Naive thymus-derived CD4-positive, alpha-beta T cell (primary cell): ENCODE measurements at places on chromosomes 12 and 14. TPM values are rescaled to one million over a fixed set of nuclear protein-coding genes. Genes with fewer than 3 reads are reported as not detected.

Gene KLHL33
- not detected for polyA plus RNA-seq

Gene GOLGA3
- polyA plus RNA-seq: 16.6 TPM

Gene ERBB3
- polyA plus RNA-seq: 0.51 TPM

Gene LRP1-AS
- polyA plus RNA-seq: not detected

Gene PTPRB
- polyA plus RNA-seq: not detected

Gene ZDHHC22
- not detected for polyA plus RNA-seq

Gene GPX2
- polyA plus RNA-seq: not detected

Gene KLRG1
- polyA plus RNA-seq: 18.0 TPM

Gene TMEM229B
- 30.9 TPM for polyA plus RNA-seq

Gene EMP1
- polyA plus RNA-seq: 0.37 TPM

Gene TGM1
- polyA plus RNA-seq: not detected

Gene RNU4-1
- not detected for polyA plus RNA-seq

Gene GLI1
- not detected for polyA plus RNA-seq

Gene RASSF8
- not detected for polyA plus RNA-seq

Gene CLEC4D
- not detected for polyA plus RNA-seq

Gene PRB2
- not detected for polyA plus RNA-seq

Gene GPR33
- polyA plus RNA-seq: not detected

Gene JPH4
- not detected for polyA plus RNA-seq

Gene GALNT16
- polyA plus RNA-seq: not detected

Gene KRT75
- polyA plus RNA-seq: not detected

Gene LIN7A
- not detected for polyA plus RNA-seq

Gene PZP
- polyA plus RNA-seq: not detected

Gene TMEM233
- polyA plus RNA-seq: not detected

Gene ESR2
- polyA plus RNA-seq: 0.12 TPM

Gene OR6C2
- polyA plus RNA-seq: not detected

Gene HCAR3
- polyA plus RNA-seq: not detected

Gene RXYLT1
- polyA plus RNA-seq: 14.9 TPM

Gene RASAL1
- 2.1 TPM for polyA plus RNA-seq

Gene KIF26A
- polyA plus RNA-seq: not detected

Gene TRPV4
- not detected for polyA plus RNA-seq

Gene IGF1
- not detected for polyA plus RNA-seq

Gene GLT1D1
- polyA plus RNA-seq: not detected

Gene SLC7A7
- 1.1 TPM for polyA plus RNA-seq

Gene LMO3
- polyA plus RNA-seq: not detected

Gene EIF2S3B
- 1.5 TPM for polyA plus RNA-seq

Gene CCDC38
- polyA plus RNA-seq: 0.08 TPM

Gene DIO3
- polyA plus RNA-seq: not detected

Gene NYNRIN
- polyA plus RNA-seq: not detected

Gene CLEC12A
- 0.31 TPM for polyA plus RNA-seq

Gene BATF
- polyA plus RNA-seq: 24.7 TPM

Gene SLC10A1
- not detected for polyA plus RNA-seq

Gene SCNN1A
- 1.2 TPM for polyA plus RNA-seq

Gene PALS1
- polyA plus RNA-seq: 2.7 TPM

Gene TROAP
- polyA plus RNA-seq: not detected

Gene NRL
- 2.6 TPM for polyA plus RNA-seq

Gene PAH
- polyA plus RNA-seq: not detected

Gene CDK2
- polyA plus RNA-seq: 9.6 TPM

Gene CD4
- polyA plus RNA-seq: 576 TPM

Gene ANKRD33
- polyA plus RNA-seq: not detected

Gene PRPH
- polyA plus RNA-seq: not detected

Gene TAS2R14
- polyA plus RNA-seq: 0.91 TPM

Gene TAS2R9
- polyA plus RNA-seq: not detected

Gene TEX52
- polyA plus RNA-seq: not detected

Gene AQP2
- polyA plus RNA-seq: not detected

Gene FOXG1
- not detected for polyA plus RNA-seq

Gene SLC35F4
- not detected for polyA plus RNA-seq

Gene PIWIL1
- not detected for polyA plus RNA-seq

Gene SMCO2
- polyA plus RNA-seq: not detected
